ENCODE measurements at places on chromosomes 6 and 20. TPM values are rescaled to one million over a fixed set of nuclear protein-coding genes. Genes with fewer than 3 reads are reported as not detected.

The FAM217A gene
- not detected for total RNA-seq

The CAGE1 gene
- total RNA-seq, result not detected

The MLN gene
- not detected for total RNA-seq

The COL11A2 gene
- total RNA-seq, result 1.4 TPM

The C20orf204 gene
- total RNA-seq, result not detected

The HSPA12B gene
- total RNA-seq, result not detected

The QRSL1 gene
- 16.0 TPM for total RNA-seq

The CST4 gene
- total RNA-seq, result 16.1 TPM

The RGS17 gene
- 9.3 TPM for total RNA-seq

The TBXT gene
- not detected for total RNA-seq

The MACROD2 gene
- 0.26 TPM for total RNA-seq

The GLP1R gene
- total RNA-seq, result not detected

The GJA10 gene
- total RNA-seq, result not detected

Data from Caki2 (cell line).